ENCODE measurements at places on chromosomes 11 and 22.

GRCh38 chr11:112162761-112163546, 940 bp downstream of the IL18 start:
- DNase-seq, result no peak

- no peak for DNase-seq
Observed at GRCh38 chr11:18715476-18715875, 10.5 kb downstream of the IGSF22 start.

- DNase-seq, result peak; percentile 7
Observed at GRCh38 chr11:31558001-31558400, 48.4 kb downstream of the ELP4 start.

DNA sequence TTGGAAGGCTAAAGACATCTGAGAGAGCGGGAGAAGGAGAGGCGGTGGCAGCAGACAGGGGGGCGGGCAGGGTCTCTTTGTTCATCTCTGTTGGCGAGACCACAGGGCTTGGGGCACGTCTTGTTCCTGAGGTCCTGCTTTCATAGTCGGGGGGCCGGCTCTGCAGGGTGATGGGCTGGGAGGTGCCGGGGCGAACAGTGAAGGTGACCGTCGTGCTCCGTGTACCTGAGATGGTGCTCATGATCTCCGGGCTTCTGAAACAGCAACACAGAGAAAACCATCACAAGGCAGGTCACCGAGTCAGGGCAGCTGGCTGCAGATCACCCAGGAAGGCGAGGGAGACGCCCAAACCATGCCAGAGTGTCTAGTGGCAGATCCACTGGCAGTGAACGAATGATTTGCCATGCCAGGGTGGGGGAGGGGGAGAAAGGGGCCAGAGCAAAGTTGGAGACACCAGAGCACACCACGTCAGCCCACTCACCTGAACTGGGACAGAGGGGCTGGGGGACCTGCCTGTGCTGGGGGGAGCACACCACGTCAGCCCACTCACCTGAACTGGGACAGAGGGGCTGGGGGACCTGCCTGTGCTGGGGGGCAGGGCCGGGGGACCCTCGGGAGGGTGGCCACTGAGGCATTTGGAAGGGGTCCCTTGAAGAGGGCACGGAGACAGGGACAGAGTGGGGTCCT, 75.0 kb downstream of the CTTN start:
- DNase-seq, result no peak

- peak; percentile 57 for DNase-seq
Observed at GRCh38 chr11:64762674-64763525, 3.1 kb upstream of the PYGM start.

All from Ammon's horn (tissue), 1 donor.